ENCODE measurements at places on chromosomes 1 and 21. TPM values are rescaled to one million over a fixed set of nuclear protein-coding genes. Genes with fewer than 3 reads are reported as not detected.

Gene BMP8A
- total RNA-seq: 0.16 TPM

- H3K36me3 ChIP-seq: no peaks in the 10 kb centered on the region
- H3K4me3 ChIP-seq: no peak overlapping the region
- no peak for DNase-seq
- no peak overlapping the region for H3K27ac ChIP-seq
- H3K27me3 ChIP-seq: peaks cover 24% of the 10 kb centered on the region
- H3K4me1 ChIP-seq: no peaks in the 10 kb centered on the region
Measured at GRCh38 chr21:33046455-33046854, 20.7 kb downstream of the OLIG2 start.

DNA sequence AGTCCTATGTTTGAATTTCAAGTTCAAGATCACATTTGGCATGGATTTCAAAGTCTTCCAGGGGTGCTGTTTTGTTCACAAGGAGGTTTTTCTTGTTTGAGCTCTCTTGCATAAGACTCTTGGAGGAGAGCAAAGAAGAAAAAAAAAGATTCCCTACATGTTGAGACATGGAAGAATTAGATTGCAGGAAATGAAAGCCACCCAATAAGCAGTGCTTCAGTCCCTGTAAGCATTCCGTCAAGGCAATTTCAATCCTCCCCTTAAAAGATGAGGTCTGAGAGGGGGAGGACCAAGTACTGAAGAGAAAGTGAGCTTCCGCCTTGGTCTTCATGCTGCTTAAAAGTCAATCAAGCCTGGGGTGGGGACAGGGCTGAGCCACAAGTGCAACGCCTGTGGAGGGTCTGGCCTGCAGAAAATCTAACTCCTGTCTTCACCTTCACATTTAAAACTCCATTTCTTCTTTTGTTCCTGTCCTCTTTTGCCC lies 50.2 kb downstream of the LPAR3 start:
- H3K27me3 ChIP-seq: no peaks in the 10 kb centered on the region
- DNase-seq: no peak
- H3K4me3 ChIP-seq: no peak overlapping the region
- H3K4me1 ChIP-seq: peaks cover 8% of the 10 kb centered on the region
- no peaks in the 10 kb centered on the region for H3K36me3 ChIP-seq

DNA sequence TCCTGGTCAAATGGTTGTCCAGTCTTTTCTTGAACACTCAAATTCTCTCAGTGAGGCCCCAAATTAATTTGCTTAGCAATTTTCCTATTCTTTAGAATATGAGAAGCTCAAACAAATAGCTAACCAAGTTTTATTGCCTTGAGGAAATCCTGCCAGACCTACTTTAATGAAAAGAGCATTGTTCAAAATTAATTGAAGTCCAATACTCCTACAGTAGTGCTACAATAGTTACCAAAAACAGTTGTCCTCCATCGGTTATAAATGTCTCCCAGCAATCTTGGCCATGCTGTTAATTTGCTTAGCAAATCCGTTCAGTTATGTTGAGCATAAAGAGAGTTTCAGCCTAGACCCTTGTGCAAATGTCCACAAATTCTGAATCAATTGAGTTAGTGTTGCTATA lies 112.9 kb downstream of the MAB21L3 start:
- no peak overlapping the region for H3K27ac ChIP-seq
- H3K27me3 ChIP-seq: no peaks in the 10 kb centered on the region
- no peak overlapping the region for H3K4me3 ChIP-seq
- no peaks in the 10 kb centered on the region for H3K36me3 ChIP-seq
- no peak for DNase-seq

DNA sequence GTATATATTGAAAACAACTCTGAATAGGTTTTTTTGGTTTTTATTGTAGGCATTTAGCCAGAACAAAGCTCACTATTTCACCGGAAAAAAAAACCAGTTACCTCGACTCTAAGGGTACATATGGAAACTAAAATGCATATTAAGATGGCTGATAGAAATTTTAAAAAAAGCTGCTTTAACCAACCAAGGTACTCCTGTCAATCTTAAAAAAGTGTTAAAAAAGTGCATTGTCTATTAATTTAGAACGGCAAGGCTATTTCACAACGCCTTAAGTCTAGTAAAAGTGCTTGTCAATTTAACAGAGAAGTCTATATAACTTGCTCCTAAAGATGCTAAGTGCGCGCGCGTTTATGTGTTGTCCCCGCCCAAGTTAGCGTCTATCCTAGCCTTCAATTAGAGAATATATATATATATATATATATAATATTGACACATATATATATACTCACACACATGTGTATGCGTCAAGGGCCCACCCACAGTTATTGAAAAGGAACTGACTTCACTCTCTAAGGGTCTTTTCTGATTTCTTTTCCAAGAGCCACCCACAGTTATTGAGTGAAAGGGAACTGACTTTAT lies 934 bp downstream of the ASPM start:
- peak; percentile 19 for DNase-seq
- H3K4me1 ChIP-seq: peaks cover 18% of the 10 kb centered on the region
- peak overlapping the region; percentile 91 for H3K27ac ChIP-seq

Gene ROR1
- total RNA-seq: 0.21 TPM

Measured in activated CD4-positive, alpha-beta T cell treated with anti-CD3 and anti-CD28 coated beads for 36 hours (primary cell).